ENCODE measurements at places on chromosomes 3 and 15.

DNA sequence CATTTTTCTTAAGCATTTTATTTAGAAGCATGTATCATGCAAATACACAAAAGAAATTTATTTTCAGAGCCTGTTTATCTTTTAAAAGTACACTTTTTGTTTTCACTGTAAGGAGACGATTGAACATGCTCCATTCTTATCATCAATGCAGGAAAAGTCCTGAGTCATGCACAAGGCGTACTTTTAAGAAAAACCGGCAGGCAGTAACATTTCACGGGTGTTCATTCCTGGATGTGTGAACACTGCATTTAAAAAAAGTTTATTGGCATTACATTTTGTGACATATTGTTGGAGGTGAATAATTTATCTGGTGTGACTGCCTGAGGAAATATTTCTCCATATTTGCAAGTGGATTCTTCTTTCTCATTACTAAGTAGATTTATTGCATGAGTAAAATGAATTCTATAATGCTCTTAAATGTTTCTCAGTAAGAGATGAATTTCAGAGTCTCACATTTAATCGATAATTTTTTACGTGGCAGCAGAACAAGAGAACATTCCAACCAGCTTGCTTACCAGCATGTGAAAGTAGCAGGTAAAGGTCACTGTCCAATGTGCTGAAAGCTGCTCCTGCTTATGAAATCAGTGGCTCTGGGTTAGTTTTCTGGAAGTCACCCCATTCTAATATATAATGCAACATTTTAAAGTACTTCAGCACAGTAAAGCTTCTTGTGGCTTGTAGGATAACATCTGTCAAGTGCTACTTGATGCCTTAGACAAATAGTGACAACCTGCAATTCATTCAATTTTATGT lies 87.0 kb downstream of the SV2B start:
- DNase-seq: no peak

DNA sequence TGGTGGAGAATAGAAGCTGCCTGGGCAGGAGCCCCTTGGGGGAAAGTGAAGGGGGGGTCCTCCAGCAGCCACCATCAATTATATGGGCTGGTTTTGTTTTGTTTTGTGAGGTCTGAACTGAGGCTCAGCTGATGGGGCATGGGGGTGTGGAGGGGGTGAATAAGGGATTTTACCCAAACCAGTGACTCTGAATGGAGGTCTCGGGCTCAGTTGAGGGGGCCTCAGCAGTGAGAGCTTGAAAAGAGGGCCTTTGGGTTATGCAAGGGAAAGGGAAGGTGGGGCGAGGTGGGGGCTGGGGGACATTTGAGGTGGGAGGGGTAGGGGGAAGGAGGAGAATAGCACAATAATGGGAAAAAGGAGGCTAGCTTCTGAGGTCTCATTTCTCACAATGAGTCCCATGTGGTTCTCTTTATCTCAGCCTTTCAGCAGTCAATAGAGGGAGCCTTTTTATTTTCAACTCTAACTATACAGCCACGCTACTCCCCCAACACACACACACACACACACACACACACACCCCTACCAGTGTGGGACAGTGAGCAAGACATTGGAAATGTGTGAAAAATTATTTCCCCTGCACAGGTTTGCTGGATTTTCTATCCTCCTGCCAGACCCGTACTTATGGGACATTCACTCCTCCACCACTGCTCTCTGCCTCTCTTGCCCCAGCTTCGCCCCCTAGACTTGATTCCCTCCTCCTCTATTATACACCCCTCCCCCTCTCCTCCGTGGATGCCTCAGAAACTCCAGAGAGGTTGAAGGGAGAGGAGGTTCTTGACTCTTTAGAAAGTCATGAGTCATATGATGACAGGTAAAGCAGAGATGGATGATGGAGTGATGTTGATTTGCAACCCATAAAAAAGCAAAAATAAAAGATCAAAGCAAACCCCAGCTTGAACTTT lies 96.0 kb downstream of the GTPBP8 start:
- no peak for DNase-seq

DNA sequence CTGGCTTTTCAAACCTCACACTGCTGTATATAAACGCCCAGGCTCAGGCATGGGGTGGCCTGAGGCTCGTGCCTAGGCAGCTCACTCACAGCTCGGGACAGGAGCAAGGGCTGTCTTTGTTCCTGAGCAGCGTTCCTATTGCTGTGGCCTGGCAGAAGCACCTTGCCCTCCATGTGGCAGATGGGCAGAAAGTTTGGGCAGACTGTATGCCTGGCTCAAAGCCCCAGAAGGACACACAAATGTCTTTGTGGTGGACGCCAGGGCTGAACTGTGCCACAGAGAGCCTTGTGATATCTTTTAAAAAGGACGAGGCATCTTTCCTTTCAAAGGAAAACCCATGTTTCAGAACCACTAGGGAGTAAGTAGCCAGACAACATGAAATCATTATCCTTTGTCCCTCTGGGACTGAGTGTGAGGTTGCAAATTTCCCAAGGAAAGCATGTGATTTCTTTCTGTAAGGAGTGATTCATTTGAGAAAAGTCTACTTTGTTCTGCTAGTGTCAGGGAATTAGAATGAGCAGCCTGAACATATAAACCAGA lies 29.3 kb upstream of the UBE2E1 start:
- no peak for DNase-seq

DNA sequence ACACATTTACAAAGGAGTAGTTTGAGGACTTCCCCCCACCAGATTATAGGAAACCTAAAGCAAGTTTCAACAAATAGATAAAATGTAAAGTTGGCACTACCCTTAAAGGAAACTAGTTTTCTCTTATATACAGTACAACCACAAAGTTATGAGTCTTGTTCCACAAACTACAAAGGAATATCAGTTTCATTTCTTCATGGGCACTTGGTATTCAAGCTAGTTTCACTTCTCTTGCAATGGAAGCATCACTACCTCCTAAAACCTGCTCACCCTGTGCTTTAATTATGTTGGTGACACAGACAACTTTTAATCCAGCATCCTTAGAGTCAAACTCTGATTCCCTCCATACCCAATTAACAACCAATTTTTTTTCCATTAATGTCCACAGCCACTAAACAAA lies 707.0 kb downstream of the ROBO2 start:
- no peak for DNase-seq

- DNase-seq: no peak
These were observed 26.5 kb downstream of the DUOX2 start for GRCh38 chr15:45087513-45087912.

- DNase-seq: no peak
These were observed 45.4 kb downstream of the LIPC start for GRCh38 chr15:58477170-58477569.

DNA sequence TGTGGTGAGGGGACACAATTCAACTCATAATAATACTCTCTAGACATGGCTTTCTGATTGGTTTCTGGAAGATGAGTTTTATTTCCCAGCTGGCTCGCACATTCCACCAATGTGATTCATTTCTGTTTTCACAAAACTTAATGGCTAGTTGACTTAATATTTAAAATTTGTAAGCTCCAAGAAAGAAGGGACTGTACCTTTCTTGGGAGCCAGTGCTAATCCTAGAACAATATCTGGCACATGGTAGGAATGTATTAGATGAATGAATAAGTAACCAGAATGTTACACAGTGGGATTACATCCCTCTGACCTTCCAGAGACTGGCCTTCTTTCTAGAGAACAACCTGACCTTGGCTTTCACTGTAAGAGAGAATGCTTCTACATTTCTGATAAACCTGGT lies 262.8 kb downstream of the RORA start:
- no peak for DNase-seq

DNA sequence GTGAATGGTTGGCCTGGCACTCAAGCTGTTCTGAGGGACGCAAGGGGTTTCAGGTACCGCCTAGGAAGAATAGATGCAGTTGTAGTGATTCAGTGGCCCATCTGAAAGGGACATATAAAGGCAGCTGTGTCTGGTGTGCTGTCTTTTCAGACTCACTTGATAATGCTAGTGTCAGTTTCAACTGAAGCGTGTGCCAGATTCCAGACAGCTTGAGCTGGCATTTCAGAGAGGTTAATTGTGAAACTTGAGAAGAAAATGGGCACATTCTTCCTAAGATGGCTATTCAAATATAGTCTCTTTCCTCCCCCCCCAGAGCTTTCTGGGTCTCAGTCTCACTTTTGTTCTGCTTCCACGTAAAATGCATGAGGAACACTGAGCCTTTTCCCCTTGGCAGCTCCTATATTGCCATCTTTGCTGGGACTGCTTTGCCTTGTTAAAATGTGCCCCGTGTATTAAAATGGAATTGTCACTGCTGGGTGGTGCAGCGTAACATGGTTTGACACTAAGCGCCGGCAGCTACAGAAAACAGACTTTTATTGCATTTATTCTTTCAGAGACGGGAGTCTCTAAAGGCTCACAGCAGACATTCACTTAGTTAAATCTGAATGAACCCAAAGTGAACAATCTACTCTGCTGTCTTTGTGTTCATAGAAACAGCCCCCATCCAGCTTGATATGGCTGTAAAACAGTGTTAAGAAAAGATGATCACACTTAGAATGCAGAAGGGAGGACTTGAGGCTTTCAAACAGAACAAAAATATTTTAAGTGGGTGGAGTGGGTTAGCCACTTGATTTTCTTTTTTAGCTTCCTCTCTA lies 478.7 kb downstream of the RBMS3 start:
- no peak for DNase-seq

GRCh38 chr3:47865192-47865591 lies 62.3 kb downstream of the DHX30 start:
- DNase-seq: no peak

GRCh38 chr15:90097475-90097874 lies 4.8 kb downstream of the IDH2 start:
- DNase-seq: peak; percentile 79

GRCh38 chr15:41985236-41986160 lies 13.1 kb upstream of the EHD4 start:
- DNase-seq: no peak

DNA sequence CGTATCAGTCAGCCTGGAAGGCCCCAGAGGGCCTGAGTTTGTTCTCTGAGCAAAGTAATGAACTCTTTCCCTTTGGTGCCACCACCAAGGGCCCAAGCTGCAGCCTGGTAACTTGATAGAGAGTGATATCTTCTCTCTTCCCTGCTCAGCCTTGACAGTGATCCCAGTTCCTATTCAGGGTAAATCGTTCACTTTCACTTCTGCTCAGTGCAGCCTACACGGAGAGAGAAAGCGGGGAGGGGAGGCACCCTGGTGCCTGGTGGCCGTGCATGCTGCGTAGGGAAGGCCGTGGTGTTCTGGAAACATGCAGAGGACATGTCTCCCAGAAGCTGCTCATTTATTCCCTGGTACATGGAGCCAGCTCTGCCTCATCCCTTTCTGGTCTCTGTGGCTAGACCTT lies 54.9 kb downstream of the KIF9 start:
- no peak for DNase-seq

DNA sequence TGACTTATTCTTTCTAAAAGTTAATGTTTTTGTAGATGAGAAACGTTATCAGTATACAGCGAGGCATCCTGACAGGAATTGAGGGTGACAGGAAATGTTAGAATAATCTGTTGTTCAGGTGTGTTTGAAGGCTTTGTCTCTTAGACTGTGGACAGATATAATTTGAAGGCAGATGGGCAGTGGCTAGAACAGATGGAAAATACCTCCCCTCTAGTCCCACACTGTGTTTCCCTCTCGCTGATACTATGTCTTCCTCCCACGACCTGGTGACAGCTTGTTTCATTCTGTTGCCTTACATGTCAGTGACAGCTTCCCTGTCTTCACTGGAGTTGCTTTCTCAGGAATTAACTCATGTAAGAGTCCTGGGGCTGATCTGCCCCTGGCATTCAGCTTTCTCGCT lies 125.3 kb downstream of the MYRIP start:
- DNase-seq: no peak

DNA sequence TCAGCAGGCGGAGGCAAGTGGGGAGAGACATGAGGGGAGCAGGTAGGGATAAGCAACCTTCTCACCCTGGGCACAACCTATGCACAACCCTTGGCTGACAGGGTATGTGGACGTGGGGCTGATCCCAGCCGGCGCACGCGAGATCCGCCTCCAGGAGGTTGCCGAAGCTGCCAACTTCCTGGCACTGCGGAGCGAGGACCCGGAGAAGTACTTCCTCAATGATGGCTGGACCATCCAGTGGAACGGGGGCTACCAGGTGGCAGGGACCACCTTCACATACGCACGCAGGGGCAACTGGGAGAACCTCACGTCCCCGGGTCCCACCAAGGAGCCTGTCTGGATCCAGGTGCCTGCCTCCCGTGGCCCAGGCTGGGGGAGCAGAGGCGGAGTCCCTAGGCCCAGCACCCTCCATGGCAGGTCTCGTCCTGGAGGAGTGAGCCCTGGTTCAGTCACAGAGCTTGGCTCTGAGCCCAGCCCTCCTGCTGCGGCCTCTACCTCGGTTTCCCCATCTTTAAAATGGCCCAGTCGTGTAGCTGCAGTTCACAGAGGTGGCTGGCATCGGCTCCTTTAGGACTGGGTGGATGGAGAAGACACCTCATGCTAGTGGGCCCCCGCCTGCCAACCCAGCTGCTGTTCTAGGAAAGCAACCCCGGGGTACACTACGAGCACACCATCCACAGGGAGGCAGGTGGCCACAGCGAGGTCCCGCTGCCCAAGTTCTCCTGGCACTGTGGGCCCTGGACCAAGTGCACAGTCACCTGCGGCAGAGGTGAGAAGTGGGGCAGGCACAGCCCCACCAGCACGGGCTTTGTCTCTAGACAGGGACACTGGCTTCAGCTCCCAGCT lies 96.0 kb downstream of the TBC1D2B start:
- DNase-seq: no peak

- no peak for DNase-seq
These were observed 67.7 kb upstream of the PLXND1 start for GRCh38 chr3:129673897-129674797.

- no peak for DNase-seq
These were observed 24.8 kb downstream of the SPCS1 start for GRCh38 chr3:52730681-52731080.

- no peak for DNase-seq
These were observed 98.4 kb upstream of the LRRFIP2 start for GRCh38 chr3:37272741-37273140.

DNA sequence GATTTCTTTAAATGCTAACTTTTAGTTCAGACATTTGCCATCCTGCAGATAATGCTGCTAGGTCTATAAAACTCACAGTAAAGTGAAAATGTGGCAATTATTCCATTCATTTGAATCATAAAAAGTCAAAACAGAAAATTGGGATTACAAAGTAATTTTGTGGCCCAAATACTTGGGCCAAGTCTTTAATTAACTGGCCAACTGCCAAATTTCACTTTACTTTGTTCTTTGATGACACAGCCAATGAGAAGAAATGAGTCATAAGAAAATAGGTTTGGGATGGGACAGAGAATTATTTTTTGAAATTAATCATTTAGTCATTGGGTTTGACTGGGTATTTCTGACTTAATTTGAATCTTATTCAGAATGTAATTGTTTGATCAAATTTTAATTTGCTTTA lies 89.8 kb upstream of the SLC2A2 start:
- no peak for DNase-seq

- peak; percentile 54 for DNase-seq
These were observed 4.0 kb downstream of the GLYCTK start for GRCh38 chr3:52291508-52292181.

Measured in CD4-positive, alpha-beta T cell treated with Interleukin-10 for 1 hour (primary cell).